ENCODE measurements at places on chromosomes 1 and 21.

- DNase-seq = peak; percentile 69
These were observed 4.4 kb upstream of the ADAMTS1 start for GRCh38 chr21:26849428-26850115.

DNA sequence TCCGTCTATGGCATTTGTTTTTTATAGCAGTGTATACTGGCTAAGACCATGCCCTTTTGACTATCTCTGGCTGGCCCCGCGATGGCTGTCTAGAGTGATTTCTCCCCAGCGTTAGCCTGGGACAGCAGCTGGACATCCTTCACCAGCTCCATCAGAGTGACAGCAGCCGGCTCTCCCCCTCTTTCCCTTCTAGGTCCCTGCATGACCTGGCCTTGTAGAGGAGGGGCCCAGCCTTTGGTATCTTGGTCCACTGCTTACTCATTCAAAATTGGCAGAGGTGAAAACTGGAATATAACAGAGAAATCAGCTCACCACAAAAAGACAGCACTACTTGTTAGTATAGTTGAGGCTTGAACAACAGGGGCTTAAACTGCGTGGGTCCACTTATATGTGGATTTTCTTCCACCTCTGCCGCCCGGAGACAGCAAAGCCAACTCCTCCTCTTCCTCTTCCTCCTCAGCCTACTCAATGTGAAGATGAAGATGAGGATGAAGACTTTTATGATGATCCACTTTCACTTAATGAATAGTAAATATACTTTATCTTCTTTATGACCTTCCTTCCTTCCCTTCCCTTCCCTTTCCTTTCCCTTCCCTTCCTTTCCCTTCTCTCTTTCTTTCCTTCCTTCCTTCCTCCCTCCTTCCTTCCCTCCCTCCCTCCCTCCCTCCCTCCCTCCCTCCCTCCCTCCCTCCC is 29.4 kb upstream of the B3GALNT2 start:
- DNase-seq = no peak

DNA sequence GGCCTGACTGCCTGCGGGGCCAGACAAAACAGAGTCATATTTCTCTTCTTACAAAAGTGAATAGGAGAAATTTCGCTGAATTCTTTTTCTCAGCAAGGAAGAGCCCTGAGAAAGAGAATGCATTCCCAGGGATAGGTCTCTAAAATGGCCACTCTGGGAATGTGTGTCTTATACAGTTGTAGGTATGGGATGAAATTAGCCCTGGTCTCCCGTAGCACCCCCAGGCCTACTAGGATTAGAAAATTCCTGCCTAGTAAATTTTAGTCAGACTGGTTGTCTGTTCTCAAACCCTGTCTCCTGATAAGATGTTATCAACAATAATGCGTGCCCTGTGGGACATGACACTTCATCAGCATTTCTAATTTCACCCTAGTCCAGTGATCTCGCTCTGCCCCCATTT is 920.1 kb downstream of the LTN1 start:
- no peak for DNase-seq

DNA sequence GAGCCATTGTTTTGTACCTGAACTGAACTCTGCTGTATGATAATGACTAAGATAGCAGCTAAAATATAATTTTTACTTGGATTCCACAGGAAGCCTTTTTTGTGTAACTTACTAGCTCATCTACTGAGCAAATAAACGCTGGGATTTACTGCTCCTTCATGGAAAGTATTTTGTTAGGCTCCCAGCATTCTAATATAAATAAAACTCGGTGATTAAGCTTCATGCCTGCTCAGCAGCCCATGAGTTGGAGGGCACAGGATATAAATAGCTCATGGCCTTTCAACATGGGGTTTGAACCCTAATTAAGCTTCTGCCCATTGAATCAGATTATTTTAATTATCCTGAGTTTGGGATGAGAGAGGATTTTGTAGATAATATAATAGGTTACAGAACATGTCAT is 180.0 kb downstream of the PCP4 start:
- no peak for DNase-seq

DNA sequence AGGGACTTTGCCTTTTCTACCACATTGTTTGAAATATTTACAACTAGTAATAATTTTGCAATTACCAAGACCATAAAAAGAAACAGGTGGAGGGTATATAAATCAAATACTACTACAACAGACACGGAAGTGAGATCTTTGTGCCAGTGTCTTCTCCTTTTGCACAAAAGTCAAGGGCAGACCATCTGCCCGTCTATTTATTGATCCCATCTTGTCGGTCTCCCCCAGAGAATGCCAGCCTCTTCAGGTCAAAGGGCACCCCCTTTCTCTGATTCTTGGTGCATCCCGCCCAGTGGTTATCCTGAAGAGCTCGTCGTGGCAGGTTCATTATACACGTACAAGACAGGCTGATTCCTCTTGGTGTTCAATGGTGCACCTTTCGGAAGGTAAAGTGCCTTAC is 4.8 kb upstream of the PDE9A start:
- DNase-seq = no peak

- DNase-seq = no peak
These were observed 1.8 kb downstream of the RD3 start for GRCh38 chr1:211490038-211490678.

DNA sequence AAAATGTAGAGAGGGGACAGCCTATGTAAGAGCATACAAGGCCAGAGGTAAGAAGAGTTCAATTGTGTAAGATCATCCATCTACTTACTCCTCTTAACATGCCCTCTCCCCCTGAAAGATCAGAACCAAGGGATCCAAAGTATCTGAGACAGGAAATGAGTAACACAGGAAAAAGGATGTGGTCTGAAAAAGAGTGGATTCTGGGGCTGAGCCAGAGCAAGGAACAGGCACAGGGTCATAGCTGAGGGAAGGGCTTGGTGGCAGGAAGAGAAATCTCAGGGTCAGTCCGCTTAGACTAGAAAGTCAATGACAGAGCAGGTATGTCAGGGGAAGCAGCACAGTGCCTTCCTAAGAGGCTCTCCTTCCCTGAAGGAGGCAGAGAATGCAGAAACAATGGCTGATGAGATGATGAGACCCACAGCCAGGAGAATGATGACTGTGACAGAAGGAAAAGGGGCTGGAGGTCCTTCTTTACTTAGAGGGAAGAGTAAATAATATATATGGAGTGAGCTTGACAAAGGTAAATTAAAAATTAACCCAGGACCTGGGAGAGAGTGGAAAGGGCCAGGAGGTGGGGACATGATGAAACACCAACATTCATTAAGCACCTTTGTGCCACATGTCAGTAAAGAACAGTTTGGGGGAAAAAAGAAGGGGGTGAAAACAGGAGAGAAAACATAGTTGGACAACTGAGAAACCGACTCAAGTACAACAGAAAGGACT is 26.2 kb upstream of the A3GALT2 start:
- DNase-seq = peak; percentile 69

Measured in amniotic stem cell (primary cell).